Stimulated activated CD4-positive, alpha-beta T cell treated with anti-CD3 and anti-CD28 coated beads, TNF-alpha, amount 100 ng/mL, for 48 hours (primary cell): ENCODE measurements at places on chromosomes 5 and 9.

- no peak for DNase-seq
These were observed 427 bp downstream of the RBM27 start for GRCh38 chr5:146203872-146204192.

DNA sequence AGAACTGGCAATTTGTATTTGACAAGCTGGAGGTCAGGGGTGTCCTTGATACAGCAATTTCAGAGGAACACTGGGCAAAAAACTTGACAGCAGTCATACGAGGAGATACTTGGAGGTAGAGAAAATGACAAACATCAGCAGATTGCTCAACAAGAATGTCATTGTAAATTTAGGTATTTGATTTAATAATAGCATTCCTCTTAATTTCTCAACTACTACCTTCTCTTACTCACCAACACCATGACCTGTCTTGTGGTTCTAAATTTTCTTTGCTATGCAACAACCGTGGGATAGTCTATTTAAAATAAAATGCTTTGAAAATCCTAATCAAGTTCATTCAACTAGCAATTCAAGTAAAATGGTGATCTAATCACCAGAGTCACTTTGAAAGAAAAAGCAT lies 128.4 kb downstream of the DNAH5 start:
- DNase-seq: no peak

DNA sequence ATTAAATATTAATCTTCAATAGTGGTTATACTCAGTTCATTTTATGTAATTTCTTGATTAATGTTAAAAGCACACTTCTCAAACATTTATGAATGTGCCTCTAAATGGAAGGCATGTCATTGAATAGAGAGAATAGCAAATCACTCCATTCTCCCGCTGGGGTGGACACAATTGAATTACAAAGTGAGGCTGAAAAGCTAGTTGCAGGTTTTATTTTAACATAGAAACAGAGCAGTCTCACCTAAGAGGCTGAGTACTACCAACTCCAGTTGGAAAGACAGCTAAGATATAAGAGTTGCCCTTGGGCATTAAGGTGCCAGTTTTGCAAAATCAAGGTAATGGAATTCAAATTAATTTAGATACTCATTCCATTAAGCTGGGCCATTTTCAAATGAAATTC lies 147.2 kb downstream of the PCSK1 start:
- DNase-seq: no peak

DNA sequence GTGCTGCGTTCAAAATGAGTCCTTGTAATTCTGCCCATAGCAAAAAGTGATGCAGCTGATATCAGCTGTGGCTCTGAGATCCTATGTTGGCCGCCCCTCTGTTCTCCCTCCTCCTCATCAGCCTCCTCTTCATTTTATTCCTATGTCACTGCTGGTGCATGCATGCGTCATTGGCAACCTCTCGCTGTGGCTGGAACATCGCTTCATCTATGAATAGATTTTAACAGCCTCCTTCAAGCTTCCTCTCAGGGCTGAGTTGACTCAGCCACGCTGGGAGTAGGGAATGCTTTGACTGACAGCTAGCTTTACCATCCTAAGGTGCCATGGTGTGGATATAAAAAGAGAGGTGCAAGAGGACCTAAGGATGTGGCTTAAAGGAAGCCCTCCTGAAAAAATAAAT lies 303.5 kb downstream of the PLK2 start:
- DNase-seq: no peak

- DNase-seq: no peak
These were observed 134.1 kb downstream of the PAPPA start for GRCh38 chr9:116287721-116288120.

DNA sequence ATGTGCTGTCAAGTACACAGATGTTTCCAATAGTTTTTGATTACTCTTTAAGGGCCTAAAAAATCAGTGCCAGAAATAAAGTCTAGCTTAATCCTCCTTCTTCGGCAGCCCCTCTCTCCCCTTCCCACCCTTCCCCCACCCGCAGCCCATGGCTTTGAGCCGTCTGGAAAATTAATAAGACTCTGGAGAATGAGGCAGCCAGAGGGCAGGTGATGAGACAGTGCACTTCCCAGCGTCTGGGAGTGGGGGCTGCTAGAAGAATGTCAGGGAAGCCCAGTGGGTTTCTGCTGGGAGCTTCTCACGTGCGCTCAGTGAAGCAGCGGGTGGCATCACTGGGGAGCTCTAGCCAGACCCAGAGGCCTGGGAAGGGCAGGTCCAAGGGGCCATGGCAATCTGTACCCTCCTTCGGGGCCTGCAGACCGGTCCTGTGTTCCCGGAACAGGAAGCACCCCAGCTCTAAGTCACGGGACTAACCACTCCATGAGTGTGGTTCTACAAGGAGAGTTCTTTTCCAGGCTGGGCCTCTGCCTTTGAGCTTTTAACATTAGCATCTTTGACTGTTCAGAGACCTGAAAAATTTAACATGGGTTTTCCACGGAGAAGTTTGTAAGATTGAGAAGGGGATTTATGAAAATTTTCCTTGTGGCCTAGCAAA lies 164.8 kb upstream of the OTULINL start:
- DNase-seq: no peak

DNA sequence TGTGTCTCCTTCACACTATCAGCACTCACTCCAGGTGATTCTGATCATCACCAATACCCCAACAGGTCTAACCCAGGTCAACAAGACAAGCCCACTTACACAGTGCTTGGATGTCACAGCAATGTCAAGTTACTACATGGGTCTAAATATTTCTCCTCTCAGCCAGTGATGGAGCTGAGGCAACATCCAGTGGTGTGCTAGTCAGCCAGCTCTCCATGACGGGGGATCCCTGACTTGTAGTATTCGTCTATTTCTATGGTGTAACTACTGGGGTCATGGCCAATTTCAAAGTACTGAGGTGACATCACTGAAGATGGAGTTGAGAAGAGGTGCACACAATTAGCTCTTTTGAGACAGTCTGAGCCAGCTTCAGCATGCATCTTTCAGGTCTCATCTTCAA lies 31.1 kb downstream of the ADRB2 start:
- no peak for DNase-seq

- DNase-seq: no peak
These were observed 48.9 kb downstream of the APBA1 start for GRCh38 chr9:69623276-69623675.

GRCh38 chr5:14757850-14758249 lies 93.3 kb downstream of the OTULIN start:
- no peak for DNase-seq

- no peak for DNase-seq
These were observed 24.9 kb upstream of the SLCO6A1 start for GRCh38 chr5:102523541-102524175.

- no peak for DNase-seq
These were observed at the start of gene RAI14 for GRCh38 chr5:34656001-34656699. RAI14 (plus strand) TSS chr5:34656328; CDS start chr5:34686920, 30,592 bp downstream.

GRCh38 chr9:128203707-128204551 lies 750 bp downstream of the DNM1 start:
- no peak for DNase-seq

- DNase-seq: no peak
These were observed 1.1 kb upstream of the IRX1 start for GRCh38 chr5:3594510-3595005.

DNA sequence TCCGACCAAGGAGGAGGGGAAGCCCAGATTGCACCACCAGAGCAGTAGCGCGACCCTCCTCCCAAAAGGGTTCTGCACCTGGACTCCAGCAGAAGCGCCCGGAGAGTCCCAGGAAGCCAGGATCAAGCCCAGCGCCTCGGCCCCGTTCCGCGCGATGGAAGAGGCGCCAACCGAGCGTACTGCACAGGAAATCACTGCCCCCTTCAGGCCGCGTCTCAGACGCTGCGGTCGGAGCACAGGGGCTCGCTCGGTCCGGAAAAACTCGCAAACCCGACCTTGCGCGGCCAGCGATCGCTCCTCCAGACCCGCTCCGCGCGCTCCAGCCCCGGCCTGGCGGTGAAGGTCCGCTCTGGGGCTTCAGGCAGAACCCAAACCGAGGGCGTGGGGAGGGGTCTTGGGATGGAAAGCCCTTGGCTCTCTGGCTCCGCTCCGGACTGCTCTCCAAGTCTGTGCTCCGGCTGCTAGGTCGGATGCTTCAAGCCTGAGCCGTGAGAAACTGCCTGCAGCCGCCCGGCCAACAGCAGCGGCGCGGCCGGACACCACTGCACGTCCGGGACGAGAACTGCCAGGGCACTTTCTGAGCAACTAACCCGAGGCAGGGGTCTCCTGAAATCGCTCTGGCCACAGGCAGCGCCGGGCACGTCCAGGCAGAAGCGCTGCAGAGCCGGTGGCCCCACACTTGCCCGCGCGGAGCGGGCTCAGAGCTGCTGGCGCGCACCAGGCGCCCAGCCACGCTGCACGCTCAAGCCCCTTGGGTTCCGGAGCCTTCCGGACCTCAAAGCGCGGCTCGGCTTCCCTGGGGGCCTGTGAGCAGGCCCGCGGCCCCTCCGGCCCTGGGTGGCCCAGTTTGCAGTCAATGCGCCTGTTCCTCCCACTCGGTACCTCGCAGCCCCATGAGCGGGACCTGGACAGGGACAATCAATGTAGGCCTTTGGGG lies 1.3 kb downstream of the GABBR2 start:
- no peak for DNase-seq

- DNase-seq: peak; percentile 8
These were observed 580.8 kb downstream of the CCDC171 start for GRCh38 chr9:16133556-16134227.

GRCh38 chr5:72034770-72035169 lies 72.5 kb upstream of the MAP1B start:
- DNase-seq: no peak

DNA sequence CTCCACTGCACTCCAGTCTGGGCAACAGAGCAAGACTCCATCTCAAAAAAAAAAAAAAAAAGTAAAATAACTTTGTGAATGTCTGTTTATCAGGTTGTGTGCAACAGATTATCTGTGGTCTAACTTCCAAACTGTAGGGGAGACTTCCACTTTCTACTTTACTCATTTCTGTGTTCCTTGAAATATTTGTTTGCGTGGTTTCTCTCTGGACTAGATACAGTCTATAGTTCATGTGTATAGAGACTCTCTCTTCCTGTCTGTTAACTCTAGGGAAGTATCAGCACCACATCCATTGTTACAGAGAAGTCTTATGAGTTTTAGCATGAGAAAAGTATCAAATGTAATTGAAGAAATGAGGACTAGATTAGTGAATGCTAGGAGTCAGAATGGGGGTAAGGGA lies 168.3 kb downstream of the LPAR1 start:
- DNase-seq: no peak

DNA sequence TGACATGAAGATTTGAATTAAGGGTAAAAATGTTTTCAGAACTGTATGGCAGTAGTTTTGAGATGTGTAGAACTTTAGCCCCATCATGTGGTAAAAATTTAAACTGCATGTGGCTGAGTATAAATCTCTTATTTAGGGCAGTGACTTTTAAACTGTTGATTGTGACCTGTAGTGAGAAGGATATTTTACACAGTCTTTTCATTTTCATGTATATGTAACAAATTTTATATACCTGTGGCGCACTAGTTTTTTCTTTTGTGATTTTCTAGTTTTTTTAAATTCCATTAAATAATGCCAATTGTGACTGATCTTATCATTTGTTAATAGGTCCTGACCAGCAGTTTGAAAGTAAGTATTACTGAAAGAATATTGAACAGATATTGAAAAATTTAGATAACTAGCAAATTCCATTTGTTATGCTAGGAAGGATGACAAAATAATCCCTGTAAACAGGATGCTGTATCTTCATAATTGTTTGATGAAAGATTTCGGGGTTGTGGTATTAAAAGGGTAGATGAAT lies 47.2 kb downstream of the GPBP1 start:
- peak; percentile 23 for DNase-seq

GRCh38 chr5:131384173-131384572 lies 120.3 kb downstream of the CDC42SE2 start:
- no peak for DNase-seq

DNA sequence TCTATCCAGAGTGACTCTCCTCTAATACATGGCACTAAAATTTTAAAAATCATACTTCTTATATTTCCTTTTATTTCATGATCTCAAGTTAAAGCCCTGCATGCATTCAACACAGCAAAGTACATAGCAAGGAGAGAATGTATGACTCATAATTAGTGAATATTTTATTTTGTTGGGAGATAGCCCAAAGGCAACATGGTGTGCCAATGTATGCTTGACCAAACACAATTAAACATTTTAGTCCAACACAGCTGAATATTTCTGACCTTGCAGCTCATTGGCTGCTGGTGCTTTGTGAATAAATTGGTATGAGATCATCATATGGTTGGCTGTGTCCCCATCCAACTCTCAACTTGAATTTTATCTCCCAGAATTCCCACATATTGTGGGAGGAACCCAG lies 103.5 kb downstream of the NPR3 start:
- no peak for DNase-seq

DNA sequence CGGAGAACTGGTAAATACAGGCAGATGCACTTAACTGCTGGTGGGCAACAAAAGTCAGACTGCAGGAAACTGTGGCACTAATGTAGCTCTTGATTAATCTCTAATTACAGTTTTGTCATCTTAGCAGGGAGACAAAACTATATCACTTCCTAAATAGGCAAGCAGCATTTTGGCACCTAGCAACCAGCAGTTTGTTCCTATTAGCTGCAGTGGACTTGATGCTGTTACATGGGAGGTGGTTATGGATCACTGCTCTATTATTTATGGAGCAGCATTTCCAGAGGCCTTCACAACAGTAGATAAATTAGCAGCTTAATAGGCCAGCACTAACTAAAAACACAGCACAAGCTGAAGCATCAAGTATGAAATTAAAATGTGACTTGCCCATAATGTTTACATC lies 518.3 kb upstream of the ITGA1 start:
- DNase-seq: no peak

DNA sequence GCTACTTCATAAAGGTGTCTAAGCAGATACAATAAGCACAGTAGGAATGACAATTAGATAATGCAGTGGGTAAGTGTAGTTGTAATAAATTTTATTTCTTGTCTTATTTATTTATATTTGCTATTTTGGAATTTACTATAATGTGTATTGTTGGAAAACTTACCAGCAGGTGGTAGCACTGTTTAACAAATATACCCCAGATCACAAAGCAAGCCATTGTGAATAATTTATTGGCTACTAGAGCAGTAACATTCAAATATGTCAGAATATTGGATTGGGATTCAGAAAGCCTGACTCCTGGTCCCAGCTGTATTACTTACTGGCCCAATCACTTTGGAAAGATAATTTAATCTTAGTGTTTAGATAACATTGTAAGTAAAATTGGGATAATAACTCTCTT lies 78.0 kb downstream of the ISOC1 start:
- DNase-seq: no peak

DNA sequence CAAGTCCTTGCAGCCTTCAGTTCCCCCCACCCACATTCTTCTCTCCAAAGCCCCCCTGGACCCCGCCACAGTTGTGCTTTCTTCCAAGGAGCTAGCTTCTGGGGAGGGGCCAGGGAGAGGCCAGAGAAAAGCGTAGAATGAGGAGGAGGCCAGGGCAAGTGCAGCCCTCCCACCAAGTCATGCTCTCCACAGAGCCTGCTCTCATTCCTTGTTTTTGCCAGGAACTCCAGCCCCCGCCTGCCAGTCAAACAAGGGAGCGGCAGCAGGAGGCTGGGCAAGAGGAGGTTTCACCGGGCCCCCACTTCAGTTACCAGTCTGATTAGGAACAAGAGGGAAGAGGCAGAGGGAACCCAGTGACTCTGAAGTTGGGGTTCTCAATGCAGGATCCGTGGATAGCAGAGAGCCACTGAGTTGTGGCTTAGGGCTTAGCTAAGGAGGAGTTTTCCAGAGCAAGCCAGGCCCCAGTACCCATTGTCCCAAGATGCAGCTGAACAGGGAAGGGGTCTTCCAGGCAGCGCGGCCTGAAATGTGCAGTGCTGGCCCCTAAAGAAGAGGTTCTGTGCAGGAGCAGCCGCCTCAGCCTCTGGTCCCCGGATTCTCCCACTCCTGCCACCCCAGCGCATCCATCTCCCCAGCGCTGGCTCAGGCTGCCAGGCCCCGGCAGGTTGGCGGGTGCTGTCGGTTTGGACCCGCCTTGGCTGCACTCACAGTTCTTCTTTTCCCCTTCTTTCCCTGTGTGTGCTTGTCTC lies 120.6 kb downstream of the DAB2IP start:
- no peak for DNase-seq
